Stimulated activated CD8-positive, alpha-beta memory T cell treated with anti-CD3 and anti-CD28 coated beads, Interleukin-4, amount 100 ng/mL, for 4 hours (primary cell): ENCODE measurements at places on chromosomes 5 and 9.

- no peak for DNase-seq
These were observed 72.5 kb upstream of the RXRA start for GRCh38 chr9:134253606-134254205.

- DNase-seq, result no peak
These were observed 18.2 kb downstream of the RUSC2 start for GRCh38 chr9:35508069-35508468.

DNA sequence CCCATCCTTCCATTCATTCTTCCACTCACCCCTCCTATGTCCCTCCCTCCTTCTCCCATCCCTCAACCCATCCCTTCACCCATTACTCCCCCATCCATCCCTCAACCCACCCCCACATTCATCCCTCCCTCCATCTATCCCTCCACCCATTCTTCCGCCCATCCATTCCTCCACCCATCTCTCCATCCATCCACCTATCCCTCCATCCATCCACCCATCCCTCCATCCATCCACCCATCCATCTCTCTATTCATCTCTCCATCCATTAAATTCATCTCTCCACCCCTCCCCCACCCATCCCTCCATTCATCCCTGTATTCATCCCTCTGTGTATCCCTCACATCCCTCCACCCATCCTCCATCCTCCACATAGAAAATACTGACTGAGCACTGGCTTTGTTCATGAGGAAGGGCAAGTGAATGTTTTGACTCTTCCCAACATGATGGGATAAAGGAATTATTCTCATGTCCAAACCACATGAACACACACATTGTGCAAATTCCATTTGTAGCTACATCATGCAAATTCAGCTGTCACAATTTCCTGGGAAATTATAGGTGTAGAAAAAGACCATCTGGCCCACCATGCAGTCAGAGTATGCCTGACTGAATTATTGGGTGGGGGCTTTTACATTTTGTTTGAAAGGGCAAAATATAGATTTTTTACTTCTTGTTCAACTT, 6.9 kb upstream of the VAV2 start:
- no peak for DNase-seq

GRCh38 chr5:138053554-138053953, 20.7 kb upstream of the FAM13B start:
- no peak for DNase-seq

- no peak for DNase-seq
These were observed 50.7 kb upstream of the SLC25A51 start for GRCh38 chr9:37954581-37954981.

DNA sequence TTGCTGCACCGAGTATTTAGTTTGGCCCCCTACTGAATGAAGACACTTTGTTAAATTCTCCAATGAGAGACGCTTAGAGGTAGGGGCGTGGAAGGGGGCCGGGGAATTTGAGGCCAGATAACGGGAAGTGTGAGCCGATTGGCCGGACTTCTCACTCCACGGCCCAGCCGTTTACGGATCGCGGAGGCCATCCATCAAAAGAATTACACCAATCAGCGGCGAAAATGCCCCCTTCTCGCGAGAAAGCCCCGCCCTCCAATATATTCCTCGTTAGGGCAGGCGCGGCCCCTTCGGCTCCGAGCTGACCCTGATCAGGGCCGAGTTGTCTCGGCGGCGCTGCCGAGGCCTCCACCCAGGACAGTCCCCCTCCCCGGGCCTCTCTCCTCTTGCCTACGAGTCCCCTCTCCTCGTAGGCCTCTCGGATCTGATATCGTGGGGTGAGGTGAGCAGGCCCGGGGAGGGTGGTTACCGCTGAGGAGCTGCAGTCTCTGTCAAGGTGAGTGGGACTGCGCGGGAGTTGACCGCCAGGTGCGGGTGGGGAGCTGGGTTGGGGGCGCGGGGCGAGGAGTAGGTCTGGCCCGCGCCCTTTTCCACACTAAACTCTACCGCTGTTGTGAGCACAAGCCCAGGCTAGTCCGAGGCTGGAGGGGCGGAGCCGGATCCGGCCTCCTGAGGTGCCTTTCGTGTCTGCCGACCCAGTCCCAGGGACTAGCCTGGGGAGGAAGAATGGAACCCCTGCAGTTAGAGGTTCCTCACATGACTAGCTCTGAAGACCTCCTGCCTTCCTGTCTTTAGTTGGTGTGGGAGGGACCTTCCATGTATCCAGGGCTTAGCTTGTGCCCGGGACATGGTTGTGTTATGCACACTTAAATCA, at the start of gene CCNG1:
Gene CCNG1, plus strand, starts transcription at position 287 of the 874 bp plus-strand sequence. CDS start 1,662 bp downstream, outside the sequence.
- DNase-seq, result peak; percentile 77

DNA sequence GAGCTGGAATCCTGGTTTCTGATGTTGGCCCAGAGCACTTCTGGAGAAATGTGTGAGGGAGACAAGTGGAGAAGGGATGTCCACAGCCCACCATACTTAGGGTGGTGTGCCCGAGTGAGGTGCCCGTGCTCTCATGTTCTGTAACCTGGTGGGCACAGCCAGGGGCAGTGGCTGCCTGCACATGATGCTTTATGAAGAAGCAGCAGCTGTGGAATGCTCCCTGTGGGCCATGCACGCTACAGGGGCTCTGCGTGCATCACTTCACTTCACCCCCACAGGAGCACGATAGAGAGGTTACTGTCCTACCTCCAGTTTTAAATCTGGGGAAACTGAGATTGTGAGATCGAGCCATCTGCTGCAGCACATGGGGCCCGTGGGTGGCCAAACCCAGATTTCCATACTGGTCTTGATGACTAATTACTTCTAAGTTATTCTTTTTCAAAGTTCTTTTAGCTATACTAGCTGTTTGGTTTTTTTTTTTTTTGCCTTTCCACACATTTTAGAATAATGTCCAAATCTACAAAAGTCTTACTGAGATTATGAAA, 441.6 kb downstream of the GADD45G start:
- DNase-seq, result no peak

GRCh38 chr5:143041972-143042770, 272.0 kb downstream of the ARHGAP26 start:
- DNase-seq, result no peak

DNA sequence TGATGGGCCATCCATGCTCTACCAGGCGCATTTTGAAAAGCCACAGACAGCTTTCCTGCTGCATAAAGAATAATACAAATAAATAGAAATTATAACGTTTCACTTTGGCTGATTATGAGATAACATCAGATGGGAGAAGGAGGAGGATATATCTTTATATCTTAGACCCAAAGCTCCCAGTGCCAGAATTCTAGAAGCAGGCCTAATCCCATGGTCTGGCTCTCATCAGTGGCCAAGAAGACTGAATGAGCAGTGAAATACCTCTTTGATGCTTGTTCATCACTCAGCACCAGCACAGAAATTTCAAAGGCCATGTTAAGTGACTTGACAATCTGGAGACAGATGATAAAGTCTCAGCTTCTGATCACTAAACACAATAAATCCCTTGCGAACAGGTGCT, 107.6 kb downstream of the PPP2R2B start:
- no peak for DNase-seq

- DNase-seq, result no peak
These were observed 122.7 kb downstream of the DAB2IP start for GRCh38 chr9:121773954-121774714.

- no peak for DNase-seq
These were observed 63.3 kb upstream of the ZFAND5 start for GRCh38 chr9:72428329-72428728.

GRCh38 chr5:166532456-166533220, 1758.8 kb upstream of the WWC1 start:
- DNase-seq, result no peak

- no peak for DNase-seq
These were observed at the start of gene TRIM7 for GRCh38 chr5:181204826-181205760. TRIM7 (minus strand) TSS chr5:181205196; CDS start chr5:181205110, 86 bp downstream.

GRCh38 chr5:95237324-95237723, 47.6 kb downstream of the MCTP1 start:
- DNase-seq, result no peak

DNA sequence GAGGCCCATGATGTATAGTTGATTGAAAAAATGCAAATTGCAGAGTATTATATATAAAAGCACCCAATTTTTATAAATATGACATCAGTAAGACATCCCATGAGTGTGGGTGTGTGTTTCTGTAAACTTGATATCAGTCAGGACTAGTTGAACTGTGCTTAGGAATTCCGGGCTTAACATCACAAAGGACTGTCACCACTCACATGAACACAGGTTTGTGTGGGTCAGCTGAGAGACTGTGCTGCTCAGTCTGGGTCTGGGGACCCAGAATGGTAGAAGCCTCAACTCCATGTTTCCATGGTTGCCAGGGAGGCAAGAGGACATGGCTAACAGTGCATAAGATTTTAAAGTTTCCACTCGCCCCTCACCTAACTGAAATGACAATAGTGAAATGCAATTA, 120.3 kb downstream of the ADCY2 start:
- no peak for DNase-seq

- no peak for DNase-seq
These were observed 72.7 kb upstream of the SPATA31D4 start for GRCh38 chr9:81855538-81855937.

GRCh38 chr5:58681943-58682342, 99.1 kb downstream of the RAB3C start:
- DNase-seq, result no peak

GRCh38 chr5:132480893-132481595, 9.5 kb downstream of the IRF1 start:
- DNase-seq, result no peak

DNA sequence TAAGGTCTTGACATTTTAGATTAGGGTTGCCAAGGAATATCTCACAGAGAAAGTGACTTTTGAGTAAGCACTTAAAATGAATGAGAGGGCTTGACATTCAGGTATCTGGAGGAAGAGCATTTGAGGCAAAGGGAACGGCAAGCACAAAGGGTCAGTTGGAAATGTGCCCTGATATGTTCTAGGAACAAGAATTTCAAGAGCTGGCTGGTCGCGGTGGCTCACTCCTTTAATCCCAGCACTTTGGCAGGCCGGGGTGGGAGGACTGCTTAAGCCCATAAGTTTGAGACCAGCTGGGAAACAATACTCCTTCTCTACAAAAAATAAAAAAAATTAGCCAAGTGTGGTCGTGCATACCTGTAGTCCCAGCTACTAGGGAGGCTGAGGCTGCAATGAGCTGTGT, 16.5 kb downstream of the KIAA1958 start:
- DNase-seq, result no peak

DNA sequence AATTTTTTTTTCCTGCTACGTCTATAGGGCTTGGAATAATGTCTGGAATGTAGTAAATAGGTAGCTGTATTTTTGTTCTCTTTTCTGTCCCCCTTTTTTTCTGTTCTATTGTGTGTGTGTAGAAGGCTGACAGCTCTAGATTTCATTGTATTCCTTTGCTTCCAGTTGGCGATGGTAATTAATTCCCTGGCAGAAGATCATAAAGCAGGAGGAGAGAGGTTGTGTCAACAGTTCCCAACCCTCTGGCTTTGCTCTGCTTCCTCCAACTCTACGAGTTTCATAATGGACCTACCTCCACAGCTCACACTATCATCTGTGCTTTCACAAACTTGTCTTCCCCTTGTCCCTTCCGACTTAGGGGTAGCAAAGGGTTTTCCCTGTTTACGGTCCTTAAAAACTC, 117.9 kb upstream of the CDH18 start:
- DNase-seq, result no peak

DNA sequence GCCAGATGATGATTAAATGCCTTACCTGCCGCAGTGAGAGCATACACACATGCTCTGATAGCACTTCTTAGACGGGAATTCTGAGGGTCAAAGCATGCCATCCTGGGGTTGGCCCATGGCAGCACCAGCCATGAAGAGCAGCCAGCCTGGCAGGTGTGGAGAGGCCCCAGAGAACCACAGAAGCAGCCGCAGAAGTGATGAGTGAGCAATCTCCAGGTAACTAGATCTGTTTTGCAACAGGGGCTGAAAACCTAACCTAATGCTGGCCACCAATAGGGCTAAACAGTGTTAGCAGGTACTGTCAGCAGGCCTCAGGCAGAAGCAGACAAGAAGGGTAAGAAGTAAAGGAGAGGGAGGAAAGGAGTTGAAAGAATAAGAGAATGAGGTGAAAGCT, 33.5 kb upstream of the HOMER1 start:
- no peak for DNase-seq

GRCh38 chr5:172848419-172848818, 14.4 kb downstream of the ERGIC1 start:
- no peak for DNase-seq

- no peak for DNase-seq
These were observed 19.5 kb upstream of the B4GALT1 start for GRCh38 chr9:33186457-33187168.

DNA sequence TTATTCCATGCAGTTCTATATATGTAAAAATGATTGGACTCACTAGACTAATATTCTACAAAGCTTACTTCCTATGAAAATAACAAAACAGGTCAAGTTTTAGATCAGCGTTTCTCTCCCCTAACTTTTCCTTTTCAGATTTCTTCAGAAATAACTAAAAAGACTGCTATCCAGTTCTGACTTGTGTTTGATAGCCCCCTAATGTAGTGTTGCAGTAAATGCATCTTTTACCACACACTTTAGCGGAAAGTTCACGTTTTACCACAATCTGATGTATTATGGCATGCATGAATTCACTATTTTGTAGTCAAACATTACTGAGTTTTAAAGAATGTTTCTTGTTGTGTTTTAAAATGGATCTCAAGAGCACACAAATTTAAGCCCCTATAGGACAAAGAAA, 292.7 kb downstream of the RAB3C start:
- DNase-seq, result no peak

GRCh38 chr5:111731638-111732037, 25.4 kb downstream of the NREP start:
- no peak for DNase-seq
